ENCODE measurements at places on chromosomes 1 and 21.

GRCh38 chr1:93960641-93961147, 51.5 kb upstream of the GCLM start:
- H3K4me1 ChIP-seq: no peaks in the 10 kb centered on the region
- no peak for DNase-seq
- H3K36me3 ChIP-seq: no peaks in the 10 kb centered on the region
- H3K27ac ChIP-seq: no peak overlapping the region
- H3K4me3 ChIP-seq: no peak overlapping the region
- H3K27me3 ChIP-seq: no peaks in the 10 kb centered on the region

DNA sequence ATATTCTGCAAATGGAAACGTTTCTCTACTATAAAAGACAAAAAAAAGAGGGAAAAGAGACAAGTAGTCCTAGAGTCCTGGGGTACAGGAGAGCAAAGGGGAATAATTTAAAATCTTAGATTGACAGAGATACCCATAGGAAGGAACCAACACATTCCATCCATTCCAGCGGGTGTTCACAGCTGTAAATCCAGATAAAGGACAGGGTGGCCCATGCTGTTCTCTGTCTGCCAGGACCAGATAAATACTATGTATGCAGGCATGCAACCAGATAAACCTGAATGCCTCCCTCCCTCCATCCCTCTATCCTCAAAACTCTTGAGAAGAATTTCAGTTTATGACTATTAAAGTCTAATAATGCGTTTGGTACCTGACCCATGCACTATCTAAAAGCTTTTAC, 131.8 kb downstream of the PTPN14 start:
- DNase-seq: no peak
- H3K27ac ChIP-seq: no peak overlapping the region
- H3K27me3 ChIP-seq: no peaks in the 10 kb centered on the region
- H3K4me3 ChIP-seq: no peak overlapping the region

DNA sequence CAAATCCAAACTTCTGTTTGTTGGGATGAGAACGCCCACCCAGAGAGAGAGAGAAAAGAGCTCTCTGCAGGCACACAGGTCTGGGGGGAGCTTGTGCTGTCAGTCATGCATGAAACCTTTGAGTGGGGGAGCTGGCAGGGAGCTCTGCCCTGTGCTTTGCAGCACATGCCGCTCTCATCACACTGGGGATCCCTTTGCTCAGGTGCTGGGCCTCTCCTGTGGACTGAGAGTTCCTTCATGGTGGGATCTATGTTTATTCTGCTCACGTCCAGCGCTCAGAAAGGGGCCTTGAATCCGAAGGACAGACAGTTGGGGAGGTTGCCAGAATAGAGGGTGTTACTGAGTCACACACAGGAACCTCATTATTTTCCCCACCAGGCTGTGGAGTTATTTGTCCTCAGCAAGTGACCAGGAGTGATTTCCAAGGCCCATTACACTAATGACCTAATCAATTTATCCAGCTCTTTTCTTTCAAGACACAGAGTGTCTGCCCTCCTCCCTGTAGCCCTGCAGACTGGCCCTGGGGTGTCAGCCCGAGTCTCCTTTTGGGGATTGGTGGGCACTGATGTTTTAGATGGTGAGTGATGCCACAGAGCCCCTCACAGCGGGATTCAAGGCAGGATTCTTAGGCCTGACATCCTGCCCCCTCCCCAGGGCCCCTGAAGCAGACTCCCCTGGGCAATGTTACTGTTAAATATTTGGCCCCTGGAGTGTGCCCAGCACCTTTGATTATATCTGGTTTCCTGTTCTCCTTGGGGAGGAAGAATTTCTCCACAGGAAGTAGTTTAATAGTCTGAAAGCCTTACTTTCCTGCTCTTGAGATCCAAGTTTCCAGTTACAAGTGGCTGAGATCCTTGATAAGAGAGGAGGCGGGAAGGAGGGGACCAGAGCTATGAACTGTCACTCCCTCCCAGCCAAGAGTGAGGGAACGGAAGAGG, 22.3 kb downstream of the MYBPH start:
- H3K36me3 ChIP-seq: no peaks in the 10 kb centered on the region
- H3K4me3 ChIP-seq: no peak overlapping the region
- no peak for DNase-seq
- H3K4me1 ChIP-seq: no peaks in the 10 kb centered on the region
- no peak overlapping the region for H3K27ac ChIP-seq

DNA sequence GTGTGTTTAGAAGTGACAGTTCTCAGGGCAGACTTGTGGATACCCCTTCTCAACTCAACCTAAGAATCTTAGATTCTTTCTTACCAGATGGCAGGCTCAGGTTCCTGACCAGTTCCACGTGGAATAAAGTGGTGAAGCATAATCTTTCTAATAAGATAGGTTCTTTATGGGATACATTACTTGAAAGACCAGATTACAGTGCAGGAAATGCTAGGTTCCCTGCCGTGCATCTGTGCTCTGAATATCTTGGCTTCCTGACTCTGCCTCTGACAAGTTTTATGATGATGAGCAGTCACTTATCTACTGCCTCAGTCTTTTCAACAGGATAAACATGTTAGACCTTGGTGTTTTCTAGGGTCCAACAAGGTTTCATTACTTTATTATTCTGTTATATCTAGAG, 207.9 kb upstream of the CACYBP start:
- no peak for DNase-seq
- H3K4me1 ChIP-seq: peaks cover 14% of the 10 kb centered on the region
- H3K36me3 ChIP-seq: no peaks in the 10 kb centered on the region
- H3K4me3 ChIP-seq: no peak overlapping the region
- H3K27me3 ChIP-seq: no peaks in the 10 kb centered on the region

GRCh38 chr1:82161700-82162141, 361.0 kb downstream of the ADGRL2 start:
- H3K27me3 ChIP-seq: no peaks in the 10 kb centered on the region
- DNase-seq: no peak

DNA sequence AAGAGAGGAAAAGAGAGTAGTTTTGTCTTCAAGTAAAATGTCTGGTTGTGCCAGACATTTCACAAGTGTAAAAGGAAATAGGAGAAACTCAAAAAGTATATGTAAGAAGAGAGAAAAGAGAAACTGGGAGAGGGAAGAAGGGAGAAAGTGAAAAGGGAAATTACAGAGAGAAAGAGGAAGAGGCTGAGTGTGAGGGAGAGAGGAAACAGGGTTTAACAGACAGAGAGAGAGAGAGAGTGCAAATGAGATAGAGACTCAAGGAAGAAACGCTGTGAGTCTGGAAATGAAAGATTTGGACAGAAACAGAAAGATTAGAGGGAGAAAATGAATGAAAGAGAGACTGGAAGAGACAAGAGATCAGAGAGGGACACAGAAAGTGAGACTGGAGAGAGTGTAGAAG, 806.2 kb downstream of the PLA2G4A start:
- no peaks in the 10 kb centered on the region for H3K27me3 ChIP-seq
- no peaks in the 10 kb centered on the region for H3K4me1 ChIP-seq
- no peak overlapping the region for H3K27ac ChIP-seq
- no peak overlapping the region for H3K4me3 ChIP-seq

DNA sequence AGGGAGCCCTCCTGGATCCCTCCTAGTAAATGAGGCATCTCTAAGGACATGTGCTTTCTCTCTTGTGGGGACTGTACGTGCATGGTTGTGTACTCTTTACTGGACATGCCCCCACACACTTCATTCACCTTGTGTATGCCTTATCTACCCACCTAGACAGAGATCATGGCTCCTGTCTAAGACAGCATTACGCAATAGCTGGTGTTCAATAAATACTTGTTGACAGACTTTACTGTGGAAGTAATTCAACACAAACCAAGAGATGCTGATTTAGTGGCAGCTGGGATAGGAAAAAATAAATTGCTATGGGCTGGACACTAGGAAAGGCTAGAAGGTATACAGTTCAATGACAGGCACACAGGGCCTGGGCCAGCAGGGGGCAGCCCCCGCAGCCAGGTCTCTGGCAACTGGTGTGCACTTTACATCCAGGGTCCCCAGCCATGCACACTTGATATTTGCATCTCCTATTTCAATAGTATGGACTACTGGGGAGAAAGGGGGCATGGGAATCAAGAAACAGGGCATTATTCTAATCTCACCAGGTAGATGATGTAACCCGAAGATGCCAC, 24.2 kb downstream of the TRABD2B start:
- H3K4me1 ChIP-seq: no peaks in the 10 kb centered on the region
- H3K4me3 ChIP-seq: no peak overlapping the region
- DNase-seq: no peak
- no peak overlapping the region for H3K27ac ChIP-seq

- no peak overlapping the region for H3K27ac ChIP-seq
- 0 out of 2 replicates have a peak, but pooled peaks cover 2% of the 10 kb centered on the region for H3K36me3 ChIP-seq
- no peak for DNase-seq
- peaks cover 7% of the 10 kb centered on the region for H3K4me1 ChIP-seq
- no peaks in the 10 kb centered on the region for H3K27me3 ChIP-seq
- no peak overlapping the region for H3K4me3 ChIP-seq
Observed at GRCh38 chr1:1311107-1312104, 3.0 kb downstream of the PUSL1 start.

DNA sequence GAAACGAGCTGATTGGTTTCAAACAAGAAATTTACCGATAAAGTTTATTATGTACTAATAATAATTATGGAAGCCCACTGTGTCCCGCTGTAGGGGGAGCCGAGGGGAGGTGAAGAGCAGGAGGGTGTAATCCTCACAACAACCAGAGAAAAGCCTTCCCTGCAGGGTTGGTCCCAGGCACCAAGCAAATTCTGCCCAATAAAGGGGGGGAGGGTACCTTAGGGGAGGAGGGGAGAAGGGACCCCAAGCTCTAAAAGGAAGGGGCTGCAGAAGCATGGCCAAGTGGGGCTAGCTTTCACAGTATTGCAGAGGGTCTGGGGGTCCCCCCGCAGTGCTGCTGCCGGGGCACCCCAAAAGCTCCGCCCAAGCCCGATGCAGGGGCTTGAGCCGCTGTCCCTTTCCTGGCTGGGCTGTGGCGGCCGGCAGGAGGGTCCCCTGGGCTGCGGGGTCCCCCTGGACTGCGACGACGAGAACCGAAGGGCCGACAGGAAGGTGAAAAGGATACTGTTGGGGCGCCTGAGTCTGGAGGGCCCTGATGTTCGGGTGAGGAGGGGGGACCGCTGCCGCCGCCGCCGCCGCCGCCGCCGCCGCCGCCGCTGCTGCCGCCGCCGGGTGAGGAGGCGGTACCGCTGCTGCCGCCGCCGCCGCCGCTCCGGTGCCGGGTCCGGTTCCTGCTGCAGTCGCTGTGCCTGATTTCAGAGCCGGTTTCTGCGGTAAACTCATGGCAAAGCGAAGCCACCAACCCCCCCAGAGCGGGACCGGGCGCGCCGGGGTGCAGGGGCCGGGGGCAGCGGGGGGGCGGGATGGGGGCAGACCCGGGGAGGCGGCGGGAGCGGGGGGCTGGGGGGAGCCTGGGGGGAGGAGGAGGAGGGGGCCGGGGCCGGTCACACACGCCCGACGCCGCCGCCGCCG, 771 bp downstream of the EIF4G3 start:
- H3K4me3 ChIP-seq: peak overlapping the region; percentile 92
- H3K27ac ChIP-seq: peak overlapping the region; percentile 10
- no peaks in the 10 kb centered on the region for H3K36me3 ChIP-seq
- peak; percentile 13 for DNase-seq
- H3K27me3 ChIP-seq: peaks cover 24% of the 10 kb centered on the region
- H3K4me1 ChIP-seq: peaks cover 6% of the 10 kb centered on the region

GRCh38 chr1:248873993-248874533, 15.2 kb upstream of the ZNF692 start:
- DNase-seq: peak; percentile 94
- H3K4me3 ChIP-seq: peak overlapping the region; percentile 80
- no peaks in the 10 kb centered on the region for H3K27me3 ChIP-seq
- H3K27ac ChIP-seq: peak overlapping the region; percentile 83

GRCh38 chr1:54499360-54500106, 48.5 kb upstream of the ACOT11 start:
- peaks cover 22% of the 10 kb centered on the region for H3K4me1 ChIP-seq
- DNase-seq: peak; percentile 38
- H3K36me3 ChIP-seq: no peaks in the 10 kb centered on the region
- no peak overlapping the region for H3K27ac ChIP-seq

- DNase-seq: no peak
- no peaks in the 10 kb centered on the region for H3K4me1 ChIP-seq
- H3K27ac ChIP-seq: no peak overlapping the region
Observed at GRCh38 chr1:63268876-63269275, 53.5 kb upstream of the FOXD3 start.

GRCh38 chr1:110390096-110390495, 730 bp downstream of the SLC16A4 start:
- H3K36me3 ChIP-seq: no peaks in the 10 kb centered on the region
- H3K4me1 ChIP-seq: no peaks in the 10 kb centered on the region
- H3K27me3 ChIP-seq: no peaks in the 10 kb centered on the region

DNA sequence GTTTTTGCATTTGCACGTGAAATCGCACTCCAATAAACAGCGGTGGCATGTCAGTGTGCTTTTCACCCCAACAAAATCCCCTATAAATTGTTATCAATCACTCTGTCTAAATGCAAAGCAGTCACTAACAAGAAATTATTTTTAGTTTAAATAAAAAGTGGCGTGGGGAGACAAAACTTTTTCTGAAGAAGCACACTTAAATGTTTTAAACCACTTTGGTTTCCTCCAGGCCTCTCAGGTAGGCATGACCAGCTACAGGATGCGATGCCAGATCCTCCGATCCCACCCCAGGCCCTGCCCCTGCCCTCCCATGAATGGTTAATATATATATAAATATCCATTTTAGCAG, 3.6 kb downstream of the FMO1 start:
- H3K4me3 ChIP-seq: peak overlapping the region; percentile 64
- H3K36me3 ChIP-seq: no peaks in the 10 kb centered on the region
- peaks cover 38% of the 10 kb centered on the region for H3K4me1 ChIP-seq
- no peaks in the 10 kb centered on the region for H3K27me3 ChIP-seq
- peak; percentile 34 for DNase-seq
- peak overlapping the region; percentile 87 for H3K27ac ChIP-seq

GRCh38 chr1:20194224-20194623, 7.9 kb upstream of the PLA2G2C start:
- H3K27me3 ChIP-seq: peaks cover 95% of the 10 kb centered on the region
- H3K4me1 ChIP-seq: no peaks in the 10 kb centered on the region
- H3K4me3 ChIP-seq: no peak overlapping the region
- no peak for DNase-seq
- no peaks in the 10 kb centered on the region for H3K36me3 ChIP-seq

DNA sequence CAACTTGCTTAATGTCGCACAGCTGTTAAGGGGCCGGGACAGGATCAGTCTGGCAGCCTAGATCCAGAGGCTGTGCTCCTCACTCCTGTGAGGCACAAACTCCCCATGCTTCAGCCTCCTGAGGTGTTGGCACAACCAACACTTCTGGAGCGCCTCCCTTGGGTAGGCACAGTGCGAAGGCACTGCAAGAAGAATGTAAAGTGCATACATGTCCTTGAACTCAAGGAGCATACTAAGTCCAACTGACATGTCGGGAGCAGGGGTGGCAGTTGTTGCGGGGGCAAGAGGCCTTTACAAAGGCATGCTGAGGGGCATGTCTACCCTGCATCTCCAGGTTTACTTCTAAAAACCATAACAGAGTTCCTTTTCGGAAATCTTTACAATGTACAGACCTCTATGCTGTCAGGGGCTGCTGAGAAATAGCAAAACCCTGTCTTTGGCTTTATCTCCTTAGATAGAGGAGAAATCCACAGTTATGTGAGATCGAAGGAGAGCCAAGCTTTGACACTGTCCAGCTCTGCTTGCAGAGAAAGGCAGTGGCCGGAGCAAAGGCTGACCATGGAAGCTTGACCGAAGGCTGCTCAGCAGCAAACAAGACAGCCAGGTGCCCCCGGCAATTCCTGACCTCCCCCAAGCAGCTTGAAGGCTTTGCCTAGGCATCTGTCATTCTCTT, 93.9 kb downstream of the CDC7 start:
- no peaks in the 10 kb centered on the region for H3K36me3 ChIP-seq
- no peak overlapping the region for H3K27ac ChIP-seq
- no peak overlapping the region for H3K4me3 ChIP-seq
- no peaks in the 10 kb centered on the region for H3K4me1 ChIP-seq

- DNase-seq: peak; percentile 30
- no peaks in the 10 kb centered on the region for H3K27me3 ChIP-seq
- no peaks in the 10 kb centered on the region for H3K4me1 ChIP-seq
Observed at GRCh38 chr1:231584117-231584516, 42.5 kb upstream of the DISC1 start.
